Renal cortex interstitium (tissue), 15 donors: ENCODE measurements at places on chromosomes 13 and 19. TPM values are rescaled to one million over a fixed set of nuclear protein-coding genes. Genes with fewer than 3 reads are reported as not detected.

CACNA1A gene
- 1.8 TPM for polyA plus RNA-seq

RCBTB1 gene
- polyA plus RNA-seq, result 43.0 TPM

GPX4 gene
- polyA plus RNA-seq, result 243 TPM

ZNF865 gene
- polyA plus RNA-seq, result 11.8 TPM

OR10H1 gene
- polyA plus RNA-seq, result 0.06 TPM

PPP1R13L gene
- 6.1 TPM for polyA plus RNA-seq

ZSCAN4 gene
- 0.08 TPM for polyA plus RNA-seq

DZIP1 gene
- 69.1 TPM for polyA plus RNA-seq

ZIM2 gene
- polyA plus RNA-seq, result 1.8 TPM

ZNF729 gene
- polyA plus RNA-seq, result 0.97 TPM

TYROBP gene
- 9.0 TPM for polyA plus RNA-seq

PLA2G4C gene
- polyA plus RNA-seq, result 10.6 TPM

DCLK1 gene
- 5.2 TPM for polyA plus RNA-seq

B9D2 gene
- polyA plus RNA-seq, result 5.8 TPM

OSCAR gene
- polyA plus RNA-seq, result 0.42 TPM

SMIM24 gene
- 522 TPM for polyA plus RNA-seq

ERICH6B gene
- 2.4 TPM for polyA plus RNA-seq

NLRP5 gene
- polyA plus RNA-seq, result not detected

LILRA2 gene
- 1.4 TPM for polyA plus RNA-seq

PRKCG gene
- polyA plus RNA-seq, result 0.43 TPM

S1PR5 gene
- polyA plus RNA-seq, result 1.2 TPM

POLRMT gene
- polyA plus RNA-seq, result 54.6 TPM

RASIP1 gene
- 16.6 TPM for polyA plus RNA-seq

ANGPTL8 gene
- polyA plus RNA-seq, result 0.41 TPM

ZNF345 gene
- polyA plus RNA-seq, result 15.7 TPM

MCF2L gene
- polyA plus RNA-seq, result 29.5 TPM

RFPL4A gene
- 0.20 TPM for polyA plus RNA-seq

ITGBL1 gene
- 0.64 TPM for polyA plus RNA-seq

ZNF540 gene
- polyA plus RNA-seq, result 5.1 TPM

MUC16 gene
- 0.02 TPM for polyA plus RNA-seq

RNF225 gene
- polyA plus RNA-seq, result not detected

SYNE4 gene
- 9.8 TPM for polyA plus RNA-seq

BRME1 gene
- polyA plus RNA-seq, result 7.2 TPM

ZNF227 gene
- 27.5 TPM for polyA plus RNA-seq

TMEM205 gene
- 145 TPM for polyA plus RNA-seq

ZNF296 gene
- polyA plus RNA-seq, result 1.4 TPM

ZNF737 gene
- 28.9 TPM for polyA plus RNA-seq

CACNG7 gene
- polyA plus RNA-seq, result 1.0 TPM

DAND5 gene
- not detected for polyA plus RNA-seq

POGLUT2 gene
- polyA plus RNA-seq, result 45.8 TPM

PSG11 gene
- polyA plus RNA-seq, result not detected

NCAN gene
- 0.03 TPM for polyA plus RNA-seq

MEIOSIN gene
- not detected for polyA plus RNA-seq

ZNF440 gene
- polyA plus RNA-seq, result 15.6 TPM

IRGC gene
- polyA plus RNA-seq, result not detected

LSM14A gene
- polyA plus RNA-seq, result 200 TPM

ZNF611 gene
- polyA plus RNA-seq, result 25.6 TPM
